IMR-90 (cell line): ENCODE measurements at places on chromosomes 7 and 10. TPM values are rescaled to one million over a fixed set of nuclear protein-coding genes. Genes with fewer than 3 reads are reported as not detected.

UPK3BL2 gene
- 0.18 and 0.56 TPM in 2 replicates for total RNA-seq

ZNF425 gene
- total RNA-seq = 2.3 and 2.8 TPM in 2 replicates

- H3K27ac ChIP-seq = no peak overlapping the region
- H3K27me3 ChIP-seq = no peaks in the 10 kb centered on the region
- H3K4me1 ChIP-seq = no peaks in the 10 kb centered on the region
- no peak overlapping the region for H3K4me3 ChIP-seq
- no peak for DNase-seq
Measured at GRCh38 chr7:104679085-104679484, 334.9 kb upstream of the KMT2E start.

DNA sequence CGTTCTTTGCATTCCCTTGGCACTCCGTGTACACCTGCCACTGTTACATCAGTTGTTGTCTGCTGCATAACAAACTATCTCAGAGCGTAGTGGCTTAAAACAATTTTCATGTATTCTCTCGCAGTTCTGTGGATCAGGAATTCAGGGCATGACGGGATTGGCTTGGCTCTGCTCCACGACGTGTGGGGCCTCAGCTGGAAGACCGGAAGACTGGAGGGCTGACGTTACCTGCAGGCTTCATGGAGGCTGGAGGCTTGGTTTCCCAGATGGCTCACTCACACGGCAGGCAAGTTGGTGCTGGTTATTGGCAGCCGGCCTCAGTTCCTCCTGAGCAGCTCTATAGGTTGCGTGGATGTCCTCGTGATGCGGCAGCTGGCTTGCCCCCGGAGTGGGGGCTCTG is 25.5 kb downstream of the NYAP1 start:
- H3K27ac ChIP-seq = no peak overlapping the region
- H3K36me3 ChIP-seq = no peaks in the 10 kb centered on the region
- peak; percentile 83 for DNase-seq
- peaks cover 2% of the 10 kb centered on the region; the same call in 1 of the 2 replicates for H3K27me3 ChIP-seq

GRCh38 chr7:131501930-131502685 is 54.3 kb downstream of the PODXL start:
- H3K27ac ChIP-seq = no peak overlapping the region
- H3K36me3 ChIP-seq = peaks cover 3% of the 10 kb centered on the region; the same call in 1 of the 2 replicates
- H3K4me1 ChIP-seq = peaks cover 26% of the 10 kb centered on the region
- no peaks in the 10 kb centered on the region for H3K27me3 ChIP-seq
- no peak for DNase-seq

DNA sequence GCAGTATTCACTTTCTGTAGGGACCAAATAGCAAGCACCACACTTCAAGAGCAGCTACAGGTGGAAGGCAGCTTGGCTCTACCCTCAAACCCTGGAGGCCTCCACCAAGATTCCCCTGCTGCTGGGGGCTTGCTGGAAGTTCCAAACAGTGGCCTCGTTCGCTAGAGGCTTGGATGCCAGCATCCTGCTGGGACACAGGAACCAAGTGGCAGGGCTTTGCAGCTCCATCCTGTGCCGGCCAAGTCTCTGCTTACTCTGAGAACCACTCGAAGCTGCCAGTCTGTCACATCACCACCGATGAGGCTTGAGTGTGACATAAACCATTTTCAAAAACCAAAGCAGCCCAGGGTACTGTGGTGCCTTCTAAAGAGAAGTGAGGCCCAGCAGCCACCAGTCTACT is 69.2 kb upstream of the UNC5B start:
- DNase-seq = no peak
- H3K27me3 ChIP-seq = peaks cover 30% of the 10 kb centered on the region
- no peak overlapping the region for H3K27ac ChIP-seq
- H3K4me3 ChIP-seq = no peak overlapping the region
- no peaks in the 10 kb centered on the region for H3K4me1 ChIP-seq

DNA sequence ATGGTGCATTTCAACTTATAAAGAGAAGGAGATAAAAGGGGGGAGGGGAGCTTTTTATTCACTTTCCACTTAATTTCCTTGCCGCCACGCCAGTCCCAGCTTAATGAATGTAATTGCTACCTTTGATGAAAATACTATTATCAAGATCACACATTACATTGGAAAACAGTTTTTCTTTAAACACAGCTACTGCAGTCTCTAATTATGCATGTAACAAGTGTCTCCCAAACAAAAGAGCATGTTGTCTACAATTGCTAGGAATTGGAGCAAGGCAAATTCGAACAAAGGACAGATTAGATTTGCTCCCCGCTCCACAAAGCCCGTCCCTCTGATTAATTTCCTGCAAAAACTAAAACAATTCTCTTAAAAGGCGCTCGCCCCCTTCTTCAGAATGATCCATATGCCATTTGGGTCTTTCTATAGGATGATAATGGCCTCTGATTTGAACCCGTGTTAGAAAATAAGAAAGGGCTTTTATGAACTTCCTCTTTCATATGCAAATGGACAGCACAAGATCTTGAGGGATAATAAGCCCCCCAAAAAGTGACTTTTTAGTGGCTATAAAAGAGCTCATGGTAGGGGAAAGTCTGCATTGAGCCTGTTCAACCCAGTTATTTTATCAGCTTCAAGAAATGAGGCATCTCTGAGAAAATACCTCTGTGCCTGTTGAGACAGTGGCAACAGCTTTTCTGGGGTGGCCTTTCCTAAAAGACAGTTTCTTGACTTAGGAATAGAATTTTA is 60.6 kb downstream of the ACADSB start:
- no peaks in the 10 kb centered on the region for H3K27me3 ChIP-seq
- no peak overlapping the region for H3K27ac ChIP-seq

DNA sequence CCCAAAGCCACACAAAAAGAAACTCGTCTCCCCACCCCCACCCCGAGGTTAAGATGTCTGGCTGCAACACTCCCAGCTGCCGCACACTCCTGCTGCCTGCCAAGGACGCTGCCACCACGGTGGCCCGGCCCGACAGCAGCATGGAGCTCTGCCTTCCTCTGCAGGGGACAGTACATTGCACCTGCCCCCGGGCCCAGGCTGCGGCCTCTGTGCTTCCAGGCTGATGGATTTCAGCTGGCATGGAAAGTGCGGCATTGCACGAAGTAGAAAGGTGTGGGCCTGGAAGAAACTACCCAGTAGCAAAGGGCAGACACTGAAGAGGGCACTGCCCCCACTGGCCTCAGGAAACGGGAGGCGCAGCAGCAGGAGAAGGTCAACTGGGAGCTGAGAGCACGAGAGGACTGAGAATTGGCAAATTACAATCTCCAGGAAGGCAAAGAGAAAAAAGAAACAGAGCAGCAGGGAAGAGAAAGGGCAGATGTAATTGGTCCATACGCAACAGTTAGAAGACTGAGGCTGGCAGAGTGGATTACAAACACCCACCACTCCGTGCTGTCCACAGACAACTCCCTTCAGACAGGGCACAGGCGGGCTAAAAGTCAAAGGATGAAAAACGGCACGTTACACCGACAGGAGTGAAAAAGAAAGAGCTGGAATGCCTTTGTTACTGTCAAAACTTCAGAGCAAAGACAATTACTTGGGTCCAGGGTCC is 117.1 kb upstream of the DIP2C start:
- H3K4me1 ChIP-seq = peaks cover 5% of the 10 kb centered on the region
- H3K27ac ChIP-seq = no peak overlapping the region
- no peak for DNase-seq
- H3K4me3 ChIP-seq = no peak overlapping the region

- no peak overlapping the region for H3K27ac ChIP-seq
- no peaks in the 10 kb centered on the region for H3K27me3 ChIP-seq
- H3K36me3 ChIP-seq = no peaks in the 10 kb centered on the region; the same call in 1 of the 2 replicates
Measured at GRCh38 chr7:111954056-111954455, 252.1 kb downstream of the DOCK4 start.

GRCh38 chr7:127041689-127042452 is 210.9 kb downstream of the GRM8 start:
- H3K27ac ChIP-seq = no peak overlapping the region
- H3K36me3 ChIP-seq = no peaks in the 10 kb centered on the region
- no peaks in the 10 kb centered on the region for H3K27me3 ChIP-seq
- H3K4me3 ChIP-seq = no peak overlapping the region
- no peak for DNase-seq
